GM19239 (cell line): ENCODE measurements at places on chromosomes 3 and 15.

DNA sequence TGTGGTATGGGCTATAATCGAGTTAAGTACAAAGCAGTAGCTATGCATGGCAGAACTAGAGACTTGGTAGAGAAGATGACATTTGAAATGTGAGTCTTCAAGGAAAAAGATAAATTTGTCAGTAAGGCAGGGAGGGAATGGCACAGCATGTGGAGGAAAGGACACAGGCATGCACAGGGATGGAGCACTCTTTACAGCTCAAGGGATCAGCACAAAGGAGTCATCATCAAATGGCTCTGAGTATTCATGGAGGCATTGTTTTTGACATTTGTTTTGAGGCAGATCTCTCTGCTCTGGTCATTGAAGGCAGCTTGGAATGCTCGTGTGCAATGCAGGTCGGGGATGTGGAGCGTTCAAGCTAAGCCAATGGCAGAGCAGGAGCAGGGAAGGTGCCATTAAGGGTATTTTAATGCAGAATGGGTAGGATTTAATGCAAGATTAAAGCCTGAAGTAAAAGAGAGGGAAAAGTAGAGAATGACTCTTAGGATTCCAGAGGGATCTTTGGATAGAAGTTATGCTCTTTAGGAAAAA, 213.0 kb downstream of the MYRIP start:
- DNase-seq, result no peak

- DNase-seq, result no peak
Observed at GRCh38 chr3:163138258-163138657, 1641.7 kb downstream of the OTOL1 start.

- DNase-seq, result no peak
Observed at GRCh38 chr3:146834917-146835316, 229.8 kb upstream of the PLSCR5 start.

GRCh38 chr15:58951388-58952007, 18.0 kb upstream of the SLTM start:
- no peak for DNase-seq

- DNase-seq, result no peak
Observed at GRCh38 chr3:29773481-29773880, 492.6 kb downstream of the RBMS3 start.
